ENCODE measurements at places on chromosomes 7 and 10.

GRCh38 chr7:68504716-68505115, 1093.6 kb upstream of the AUTS2 start:
- no peak for DNase-seq

GRCh38 chr10:99394761-99395386, 35.5 kb downstream of the GOT1 start:
- no peak for DNase-seq

DNA sequence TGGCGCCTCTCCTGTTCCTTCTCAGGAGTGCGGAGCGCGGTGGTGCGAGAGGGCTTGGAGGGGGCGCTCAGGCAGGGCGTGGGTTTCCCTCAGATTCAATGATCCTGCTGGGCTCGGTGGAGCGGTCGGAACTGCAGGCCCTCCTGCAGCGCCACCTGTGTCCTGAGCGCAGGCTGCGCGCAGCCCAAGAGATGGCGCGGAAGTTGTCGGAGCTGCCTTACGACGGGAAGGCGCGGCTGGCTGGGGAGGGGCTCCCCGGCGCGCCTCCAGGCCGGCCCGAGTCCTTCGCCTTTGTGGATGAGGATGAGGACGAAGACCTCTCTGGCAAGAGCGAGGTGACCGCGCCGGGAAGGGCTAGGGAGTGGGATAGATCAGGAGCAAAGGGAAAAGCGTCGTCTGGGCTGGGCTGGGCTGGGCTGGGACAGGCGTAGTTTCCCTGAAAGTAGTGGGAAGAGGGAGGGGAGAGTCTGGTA, 17.0 kb downstream of the FAM131B start:
- DNase-seq = no peak

DNA sequence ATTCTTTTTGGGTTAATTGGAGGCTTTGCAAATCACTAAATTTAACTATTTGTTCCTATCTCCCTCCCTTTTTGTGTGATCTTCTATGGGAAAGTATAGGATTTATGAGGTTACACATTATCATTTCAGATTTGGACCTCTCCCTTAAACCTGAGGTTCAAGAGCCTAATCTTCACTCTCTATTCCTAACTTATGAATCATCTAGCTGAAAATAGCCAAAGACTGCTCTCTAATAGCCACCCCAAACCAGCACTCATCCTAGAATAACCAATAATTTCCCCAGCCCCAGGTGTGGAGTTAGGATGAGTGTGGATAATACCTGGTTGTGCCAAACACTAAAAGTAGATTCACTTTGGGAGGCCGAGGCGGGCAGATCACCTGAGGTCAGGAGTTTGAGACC, 499.2 kb downstream of the GFRA1 start:
- DNase-seq = no peak

DNA sequence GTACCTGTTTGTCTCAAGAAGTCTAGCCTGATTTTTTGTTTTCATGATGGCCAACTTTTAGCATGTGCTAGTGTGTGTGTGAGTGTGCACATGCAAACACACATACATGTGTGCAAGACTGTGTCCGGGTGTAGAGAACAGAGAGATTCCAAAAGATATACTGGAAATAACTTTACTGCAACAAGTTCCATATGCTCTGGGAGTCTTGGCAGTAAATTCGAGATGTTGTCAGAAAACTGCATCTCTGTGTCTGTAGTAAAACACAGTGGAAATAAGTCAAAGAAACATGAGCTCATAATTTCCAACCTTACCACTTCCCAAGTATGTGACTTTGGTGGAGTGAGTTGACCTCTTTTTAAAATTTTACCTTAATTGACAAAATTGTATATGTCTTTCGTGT, 950.8 kb upstream of the C7orf33 start:
- DNase-seq = no peak
